Forelimb muscle (tissue), 1 donor: ENCODE measurements at places on chromosomes 5 and 9.
A peak's percentile ranks its signal among the peaks of the same experiment; 100 is the strongest.

- DNase-seq: no peak
Observed at GRCh38 chr9:21244836-21245235, 5.0 kb upstream of the IFNA14 start.

GRCh38 chr5:53027913-53028312, 38.8 kb downstream of the ITGA2 start:
- no peak for DNase-seq

DNA sequence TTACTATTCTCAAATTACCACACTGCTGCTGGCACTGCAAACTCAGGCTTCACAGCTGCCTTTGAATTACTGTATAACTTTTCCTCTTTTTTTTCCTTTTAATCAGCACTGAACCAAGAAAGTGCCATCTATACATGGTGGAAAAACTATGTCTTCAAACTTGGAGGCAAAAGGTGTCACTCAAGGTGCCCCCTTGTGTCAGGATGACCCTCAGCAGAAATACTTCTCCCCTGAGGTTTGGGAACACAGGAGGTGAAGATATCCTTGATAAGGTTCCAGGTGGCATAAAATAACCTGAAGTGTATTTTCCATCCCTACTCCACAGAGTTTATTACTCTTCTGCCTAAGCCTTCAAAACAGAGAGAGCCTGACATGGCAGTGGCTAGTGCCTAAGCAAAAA, 14.5 kb downstream of the FRMD3 start:
- no peak for DNase-seq

DNA sequence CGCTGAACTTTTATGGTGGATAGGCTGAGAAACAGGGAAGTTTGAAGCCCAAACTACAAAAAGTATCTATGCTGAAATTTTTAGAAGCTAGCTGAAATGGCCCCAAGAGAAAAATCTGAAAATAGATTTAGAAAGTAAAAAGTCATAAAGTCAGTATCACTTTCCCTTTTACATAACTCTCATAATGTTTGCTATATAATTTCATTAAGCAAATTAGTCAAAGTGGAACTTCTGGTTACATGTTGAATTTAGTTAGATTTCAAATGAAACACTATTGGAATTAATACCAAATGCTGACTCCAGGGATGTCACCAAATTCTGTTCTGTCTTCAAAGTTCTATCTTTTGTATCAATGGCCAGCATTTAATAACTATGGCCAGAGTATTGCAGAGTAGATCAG, 126.9 kb downstream of the TTC39B start:
- no peak for DNase-seq

- no peak for DNase-seq
Observed at GRCh38 chr5:39758426-39758825, 333.6 kb upstream of the DAB2 start.

DNA sequence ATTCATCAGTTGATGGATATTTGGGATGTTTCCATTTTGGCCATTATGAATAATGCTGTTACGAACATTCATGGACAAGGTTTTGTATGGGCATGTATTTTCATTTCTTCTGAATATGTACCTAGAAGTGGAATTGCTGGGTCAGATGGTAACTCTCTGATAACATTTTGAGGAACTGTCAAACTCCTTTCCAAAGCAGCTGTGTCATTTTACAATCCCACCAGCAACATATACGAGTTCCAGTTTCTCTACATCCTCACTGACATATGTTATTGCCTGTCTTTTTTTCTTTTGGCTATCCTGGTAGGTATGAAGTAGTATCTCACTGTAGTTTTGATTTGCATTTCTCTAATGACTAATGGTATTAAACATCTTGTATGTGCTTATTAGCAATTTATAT, 86.7 kb downstream of the PRKACG start:
- no peak for DNase-seq

- no peak for DNase-seq
Observed at GRCh38 chr5:172035049-172035448, 28.6 kb upstream of the FBXW11 start.

DNA sequence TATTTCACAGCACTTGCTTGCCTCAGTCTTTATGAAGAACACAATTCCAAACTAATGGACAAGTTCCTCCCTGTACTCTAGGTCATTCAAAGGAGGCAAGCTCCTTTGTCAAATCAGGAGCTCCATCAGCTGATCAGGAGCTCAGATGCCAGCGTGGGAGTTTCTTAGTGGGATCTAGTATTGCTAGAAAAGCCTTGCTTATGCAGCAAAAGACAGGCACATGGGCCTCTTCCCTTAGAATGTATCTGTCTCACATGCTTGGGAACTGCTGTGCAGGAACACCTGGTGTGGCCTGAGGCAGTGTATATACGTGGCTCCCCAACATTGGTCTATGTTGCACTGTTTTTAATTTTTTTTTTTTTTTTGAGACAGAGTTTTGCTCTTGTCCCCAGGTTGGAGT, 21.4 kb upstream of the HAVCR1 start:
- DNase-seq: no peak

DNA sequence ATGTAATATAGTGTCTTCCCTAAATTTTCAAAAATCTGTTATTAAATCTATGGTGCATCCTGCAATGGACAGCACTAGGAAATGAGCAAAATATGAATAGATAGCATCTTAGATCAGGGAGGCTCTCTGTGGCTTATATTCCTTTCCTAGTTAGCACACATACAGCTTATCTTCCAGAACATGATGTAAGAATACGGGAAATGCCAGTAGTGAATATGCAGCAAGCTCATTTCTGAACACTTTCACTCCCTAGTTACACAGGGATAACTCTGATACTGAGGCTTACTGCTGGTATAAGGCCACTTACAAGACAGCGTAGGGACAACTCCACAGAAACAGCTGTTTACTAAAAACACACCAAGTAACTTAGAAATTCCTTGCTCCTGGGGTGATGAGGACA, 297.3 kb upstream of the SMARCA2 start:
- no peak for DNase-seq

DNA sequence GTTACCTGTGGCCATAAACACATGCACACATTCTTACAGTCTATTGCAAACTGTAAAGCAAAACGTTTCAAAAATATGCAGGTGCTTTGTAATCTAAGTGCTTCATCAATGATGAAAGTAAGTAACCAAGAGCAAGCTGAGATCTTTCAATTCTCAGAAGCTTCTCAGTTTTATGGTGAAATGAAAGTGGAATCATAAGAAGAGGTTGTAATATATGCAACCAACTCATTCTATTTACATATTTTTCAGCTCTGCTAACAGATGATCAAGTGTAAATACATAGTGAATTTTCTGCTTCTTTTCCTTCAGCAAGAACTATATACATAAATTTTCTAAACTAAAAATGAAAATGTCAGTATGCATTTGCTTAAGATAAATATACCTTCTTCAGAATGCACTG, 33.1 kb upstream of the PRDM9 start:
- DNase-seq: no peak

DNA sequence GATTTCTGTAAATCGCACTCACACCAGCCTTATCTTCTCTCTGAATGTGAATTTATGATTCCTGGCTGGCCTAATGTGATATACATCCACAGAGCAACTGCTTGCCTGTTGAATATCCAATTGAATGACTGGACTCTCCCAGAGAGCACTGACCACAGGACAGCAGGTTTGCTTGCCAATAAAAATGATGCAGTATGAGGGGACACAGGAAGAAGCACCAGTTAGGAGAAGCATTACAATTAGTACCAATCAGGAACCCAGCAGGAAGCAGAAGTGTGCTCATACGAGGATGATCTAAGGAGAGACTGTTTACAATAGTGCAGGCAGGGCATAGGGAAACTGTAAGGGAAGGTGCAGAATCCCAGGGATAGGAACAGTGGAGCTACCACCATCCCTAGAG, 127.2 kb upstream of the ZNF366 start:
- no peak for DNase-seq

DNA sequence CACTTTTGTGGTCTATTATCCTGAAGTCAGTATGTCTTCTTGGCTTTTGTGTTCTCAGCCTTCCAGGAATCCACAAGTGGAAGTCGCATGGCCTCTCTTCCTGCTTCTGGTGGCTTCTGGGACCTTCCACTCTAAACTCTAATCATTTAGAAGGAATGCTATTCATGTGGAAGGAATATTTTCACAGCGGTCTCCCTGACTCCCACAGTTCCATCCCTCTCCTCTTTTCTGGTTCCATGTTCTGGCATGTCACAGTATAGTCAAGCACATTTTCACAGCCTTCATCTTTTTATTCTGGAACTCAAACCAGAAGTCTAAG, 7.3 kb upstream of the RAI14 start:
- no peak for DNase-seq

DNA sequence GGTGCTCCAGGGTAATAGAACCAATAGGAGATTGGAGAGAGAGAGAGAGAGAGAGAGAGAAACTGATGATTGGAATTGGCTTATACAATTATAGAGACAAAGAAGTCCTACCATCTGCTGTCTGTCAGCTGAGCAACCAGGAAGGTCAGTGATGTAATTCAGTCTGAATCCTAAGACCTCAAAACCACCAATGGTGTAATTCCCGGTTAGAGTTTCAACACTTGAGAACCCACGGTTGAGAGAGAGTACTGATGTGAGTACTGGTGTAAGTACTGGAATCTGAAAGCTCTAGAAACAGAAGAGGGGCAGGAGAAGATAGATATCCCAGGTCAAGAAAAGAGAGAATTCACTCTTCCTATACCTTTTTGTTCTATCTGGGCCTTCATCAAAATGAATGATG, 775.8 kb downstream of the EFNA5 start:
- DNase-seq: no peak

DNA sequence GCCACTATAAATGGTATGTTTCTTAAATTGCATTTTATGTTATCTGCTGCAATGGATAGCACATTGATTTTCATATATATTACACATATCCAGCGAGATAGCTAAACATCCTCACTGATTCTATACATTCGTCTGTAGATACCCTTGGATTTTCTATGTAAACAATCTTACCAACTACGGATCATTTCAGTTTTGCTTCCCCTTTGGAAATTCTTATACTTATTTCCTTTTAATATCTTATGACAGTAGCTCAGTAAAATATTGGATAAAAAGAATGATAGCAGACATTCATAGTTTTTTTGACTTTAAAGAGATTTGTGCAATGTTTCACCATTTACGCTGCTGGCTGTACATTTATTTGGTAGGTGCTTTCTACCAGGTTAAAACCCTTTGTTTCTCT, 254.9 kb downstream of the SYK start:
- DNase-seq: no peak

DNA sequence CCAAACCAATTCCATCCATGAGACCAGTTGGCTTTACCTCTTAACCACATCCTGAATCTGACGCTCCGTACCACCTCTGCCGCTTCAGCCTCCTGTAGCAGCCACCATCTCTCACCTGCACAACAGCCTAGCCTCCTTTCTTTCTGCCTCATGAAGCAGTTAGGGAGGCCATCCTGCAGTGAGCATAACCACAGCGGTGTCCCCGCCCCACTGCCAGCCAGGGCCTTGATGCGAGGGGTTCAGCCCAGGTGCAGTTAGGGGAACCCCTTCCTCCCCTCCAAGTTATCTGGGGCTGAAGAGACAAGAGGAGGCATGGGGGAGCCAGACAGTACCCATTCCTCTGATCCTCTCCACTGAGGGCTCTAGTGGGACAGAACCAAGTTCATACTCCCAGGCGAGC, 167.0 kb downstream of the C5orf15 start:
- DNase-seq: no peak

DNA sequence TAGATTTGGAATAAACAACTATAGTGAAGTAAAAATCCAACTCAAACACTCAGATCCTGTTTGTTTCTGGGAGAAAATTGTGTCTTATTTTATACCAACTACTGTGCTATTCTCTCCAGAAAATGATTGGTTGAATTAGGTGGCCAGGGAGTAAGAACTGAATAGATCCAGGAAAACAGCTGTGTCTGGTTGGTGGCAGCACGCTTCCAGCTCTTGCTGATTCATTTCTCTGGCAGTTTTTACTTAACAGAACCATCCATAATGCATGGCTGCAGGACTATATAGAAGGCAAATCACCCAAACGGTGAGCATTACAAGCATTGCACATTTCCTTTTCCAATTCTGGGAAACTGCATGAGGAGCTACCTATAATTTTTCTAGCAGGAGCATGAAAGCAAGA, 29.5 kb downstream of the DMAC1 start:
- DNase-seq: no peak

DNA sequence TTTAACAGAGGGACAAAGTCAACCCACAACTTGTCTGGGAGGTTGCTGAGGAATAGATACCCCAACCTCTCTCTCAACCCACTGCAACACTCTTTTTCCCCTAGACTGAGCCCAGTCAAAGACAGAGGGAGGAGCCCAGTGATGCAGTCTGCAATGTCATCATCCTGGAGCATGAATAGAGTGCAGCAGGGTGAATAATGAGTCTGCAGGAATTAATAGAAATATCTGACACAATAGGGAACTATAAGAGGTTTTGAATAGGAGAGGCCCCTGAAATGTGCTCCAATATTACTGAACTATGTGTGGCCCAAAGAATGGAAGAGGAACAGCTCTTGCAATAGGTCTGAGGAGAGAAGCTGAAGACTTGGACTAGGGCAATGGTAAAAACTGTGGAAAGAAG, 59.1 kb downstream of the PDCD1LG2 start:
- DNase-seq: no peak

DNA sequence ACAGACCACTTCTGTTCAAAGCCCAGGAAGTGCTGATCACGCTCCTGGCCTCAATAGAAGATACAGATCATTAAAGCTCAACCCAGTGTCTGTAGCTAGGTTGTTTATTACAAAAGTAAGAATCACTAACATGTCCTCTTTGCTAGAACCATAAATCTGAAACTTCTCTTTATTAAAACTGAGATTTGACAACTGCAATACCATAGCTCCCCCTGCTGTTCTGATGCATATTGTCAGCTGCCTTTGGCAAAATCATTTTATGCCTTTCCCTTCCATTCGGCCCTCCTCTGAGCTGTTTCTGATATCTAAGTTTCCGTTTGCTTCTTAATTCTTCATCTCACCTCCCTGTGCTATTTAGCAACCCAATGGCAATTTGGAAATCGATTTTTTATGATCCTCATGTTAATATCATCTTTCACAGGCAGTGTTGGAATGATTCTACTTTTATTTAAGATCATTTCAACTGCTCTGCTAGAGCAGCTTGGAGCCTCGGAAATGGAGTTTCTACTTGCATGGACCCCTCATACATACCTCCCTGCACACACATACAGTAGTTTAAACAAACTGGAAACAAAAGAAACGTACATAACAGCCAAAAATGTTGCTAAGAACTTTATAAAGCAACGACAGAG, 998.8 kb downstream of the MAT2B start:
- peak; percentile 55 for DNase-seq

GRCh38 chr9:133144142-133144903, 19.4 kb downstream of the GBGT1 start:
- DNase-seq: no peak
